CD4-positive, alpha-beta T cell (primary cell): ENCODE measurements at places on chromosomes 16 and 17. TPM values are rescaled to one million over a fixed set of nuclear protein-coding genes. Genes with fewer than 3 reads are reported as not detected.

- no peak for DNase-seq
Measured at GRCh38 chr17:15368600-15368999, 27.2 kb upstream of the TEKT3 start.

DNA sequence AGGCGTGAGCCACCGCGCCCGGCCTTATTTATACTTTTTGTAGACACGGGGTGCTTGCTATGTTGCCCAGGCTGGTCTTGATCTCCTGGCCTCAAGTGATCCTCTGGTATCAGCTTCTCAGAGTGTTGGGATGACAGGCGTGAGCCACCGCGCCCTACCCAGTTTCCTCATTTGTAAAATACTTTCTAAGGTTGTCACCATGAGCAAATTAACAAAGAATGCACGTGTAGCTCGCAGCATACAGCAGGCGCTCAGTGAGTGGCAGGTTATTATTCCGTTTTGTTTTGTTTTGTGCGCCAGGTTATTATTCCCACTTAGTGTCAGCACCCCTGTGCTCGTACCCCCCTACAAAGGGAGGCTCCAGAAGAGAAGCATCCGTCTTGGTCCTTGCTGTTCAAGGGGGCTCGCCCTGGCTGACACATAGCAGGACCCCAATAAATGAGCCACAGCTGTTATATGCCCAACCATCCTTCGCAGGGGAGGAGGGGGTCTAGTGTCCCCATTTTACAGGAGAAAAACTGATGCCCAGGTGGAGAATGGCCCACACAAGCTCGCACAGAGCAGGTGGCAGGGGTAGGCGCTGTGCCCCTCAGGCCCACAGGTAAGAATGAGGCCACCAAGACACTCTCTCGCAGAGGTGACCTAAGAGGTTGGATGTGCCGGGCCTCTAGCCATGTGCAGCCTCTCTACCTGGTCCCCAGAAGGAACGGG lies 686 bp upstream of the MIEF2 start:
- DNase-seq: no peak

DNA sequence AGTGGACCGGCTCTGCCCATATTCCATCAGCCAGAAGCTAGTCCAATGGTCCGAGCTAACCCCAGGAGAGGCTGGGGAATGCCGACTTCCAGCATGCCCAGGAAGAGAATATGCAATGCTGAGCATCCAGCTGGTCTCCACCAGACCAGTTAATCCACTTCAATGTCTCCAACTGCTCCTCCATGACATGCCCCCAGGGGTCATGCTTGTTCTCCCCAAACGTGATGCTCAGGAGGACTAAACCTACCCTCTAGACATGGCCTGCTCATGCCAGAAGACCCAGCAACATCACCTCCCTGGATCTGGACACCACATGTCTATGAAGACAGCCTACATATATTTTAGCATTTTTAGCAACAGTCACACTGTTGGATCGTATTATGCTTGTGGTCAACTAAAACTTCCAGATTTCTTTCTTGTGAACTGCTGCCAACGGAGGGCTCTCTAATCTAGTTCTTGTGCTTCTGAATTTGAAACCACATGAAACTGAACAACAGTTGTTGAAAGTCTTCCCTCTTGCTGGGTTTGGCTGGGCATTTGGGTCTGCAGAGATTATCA lies 245.1 kb downstream of the SOX9 start:
- DNase-seq: no peak

TMEM114 gene
- not detected for total RNA-seq

EFCAB13 gene
- 12.6 TPM for total RNA-seq
